ENCODE measurements at places on chromosomes 3 and 15.

DNA sequence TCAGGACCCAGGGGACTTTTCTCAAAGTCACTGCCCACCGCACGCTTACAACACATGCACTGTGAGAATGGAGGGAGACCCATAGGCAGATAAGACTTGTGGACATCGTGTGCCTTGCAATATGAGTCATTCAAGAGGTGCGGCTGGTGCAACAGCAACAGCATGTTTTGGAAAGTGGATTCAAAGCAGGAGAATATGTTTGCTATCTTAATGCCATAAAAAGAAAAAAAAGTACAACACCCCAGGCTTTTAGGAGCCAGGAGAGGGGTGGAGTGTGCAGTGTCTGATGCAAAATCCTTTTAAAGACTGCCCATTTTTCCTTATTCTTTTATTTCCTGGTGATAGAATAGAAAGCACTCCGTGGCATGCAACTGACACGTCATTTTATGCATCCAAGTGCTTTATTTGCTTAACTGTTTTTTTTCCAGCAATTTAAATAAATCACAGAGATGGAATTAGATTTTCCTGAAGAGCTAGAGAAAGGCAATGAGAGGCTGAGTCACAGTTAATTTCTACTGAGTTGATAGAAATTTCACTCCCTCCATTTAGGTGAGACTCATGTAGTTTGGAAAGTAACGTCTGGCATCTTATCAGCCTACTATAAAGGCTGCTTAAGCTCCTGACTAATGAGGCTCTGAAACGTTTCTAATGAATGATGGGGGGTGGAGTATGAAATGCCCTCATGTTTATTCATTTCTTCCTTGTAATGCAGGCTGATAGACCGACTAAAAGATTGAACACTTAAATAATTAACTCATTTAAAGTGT is 96.4 kb downstream of the NSUN3 start:
- no peak for DNase-seq

DNA sequence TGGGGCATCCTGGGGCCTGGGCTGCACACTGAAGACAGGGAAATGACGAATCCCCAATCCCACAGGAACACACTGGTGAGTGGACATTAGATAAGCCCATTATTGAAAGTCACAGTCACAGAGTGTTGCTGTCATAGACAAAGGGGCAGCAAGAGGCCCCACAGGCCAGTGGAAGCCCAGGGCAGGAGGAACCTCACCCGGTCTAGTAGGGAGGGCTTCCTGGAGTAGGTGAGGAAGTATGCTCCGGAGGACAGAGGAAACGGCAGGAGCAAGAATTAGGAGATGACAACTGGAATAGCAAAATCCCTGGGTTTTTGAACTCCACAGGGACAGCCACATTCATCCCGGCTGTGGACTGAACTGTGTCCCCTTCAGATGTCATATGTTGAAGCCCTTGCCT is 101.2 kb downstream of the TPRA1 start:
- DNase-seq = no peak

- DNase-seq = no peak
Measured at GRCh38 chr3:197031315-197032285, 2.0 kb upstream of the MELTF start.

DNA sequence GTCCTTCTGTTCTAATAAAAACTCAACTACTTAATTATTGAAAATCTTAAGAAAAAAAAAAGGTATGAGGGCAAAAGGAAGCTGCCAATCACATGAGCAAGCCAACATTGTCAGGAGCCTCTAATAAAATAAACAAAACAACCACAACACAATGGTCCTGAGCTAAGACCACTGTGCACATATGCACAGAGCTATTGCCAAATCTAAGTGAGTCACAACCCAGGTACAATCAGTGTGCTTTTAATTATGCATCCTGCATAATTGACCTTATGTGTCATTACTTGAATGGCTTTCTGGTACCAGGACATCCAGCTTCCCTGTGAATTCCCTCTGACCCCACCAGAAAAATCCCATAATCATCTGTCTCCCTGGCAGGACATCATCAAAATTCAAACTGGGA is 639.8 kb downstream of the MAGI1 start:
- DNase-seq = no peak

DNA sequence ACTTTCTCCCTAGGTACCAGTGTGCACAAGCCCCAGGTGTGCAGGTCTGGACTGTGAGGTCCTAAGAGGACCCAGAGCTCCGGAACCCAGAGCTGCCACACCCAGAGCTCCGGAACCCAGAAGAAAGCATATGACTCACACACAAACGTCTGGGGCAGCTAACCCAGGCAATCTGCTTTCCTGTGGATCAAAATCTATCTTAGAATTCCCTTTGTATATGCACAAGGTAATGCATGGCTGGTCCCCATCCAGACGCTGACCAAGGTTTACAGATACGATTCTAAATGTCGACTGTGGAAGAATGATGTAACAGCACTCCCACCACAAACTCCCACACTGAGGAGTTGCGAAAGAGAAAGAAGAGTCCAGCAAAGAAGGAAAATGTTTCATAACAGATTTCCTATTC is 15.7 kb downstream of the KCNMB2 start:
- DNase-seq = no peak

GRCh38 chr15:90956274-90957030 is 1.8 kb downstream of the RCCD1 start:
- peak; percentile 10 for DNase-seq

GRCh38 chr15:45401665-45402161 is 23.4 kb upstream of the GATM start:
- DNase-seq = no peak

DNA sequence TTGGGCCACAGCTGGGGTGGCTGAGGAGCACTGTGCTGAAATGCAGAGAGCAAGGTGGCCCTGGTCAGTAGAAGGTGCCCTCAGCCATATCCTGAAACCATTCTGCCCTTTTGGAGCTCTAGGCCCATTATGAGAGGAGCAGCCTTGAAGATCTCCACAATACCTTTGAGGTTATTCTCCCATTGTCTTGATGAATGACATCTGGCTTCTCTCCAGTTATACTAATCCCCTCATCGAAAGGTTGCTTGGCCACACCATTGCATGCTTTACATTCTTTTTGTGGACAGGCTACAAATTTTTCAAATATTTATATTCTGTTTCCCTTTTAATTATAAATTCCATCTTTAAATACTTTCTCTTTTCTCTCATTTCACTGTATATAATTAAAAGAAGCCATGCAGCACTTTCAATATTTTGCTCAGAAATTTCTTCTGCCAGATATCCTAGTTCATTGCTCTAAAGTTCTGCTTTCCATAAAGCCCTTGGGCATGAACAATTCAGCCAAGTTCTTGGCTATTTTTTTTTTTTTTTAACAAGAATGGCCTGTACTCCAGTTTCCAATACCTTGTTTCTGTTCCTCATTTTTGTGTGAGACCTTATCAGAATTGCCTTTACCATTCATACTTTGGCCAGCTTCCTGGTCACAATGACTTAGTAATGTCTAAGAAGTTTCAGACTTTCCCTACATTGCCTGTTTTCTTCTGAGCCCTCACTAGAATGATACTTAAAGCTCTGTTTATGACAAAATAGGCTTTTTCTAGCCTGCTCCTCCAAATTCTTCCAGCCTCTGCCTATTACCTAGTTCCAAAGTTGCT is 138.9 kb upstream of the SGO1 start:
- no peak for DNase-seq

DNA sequence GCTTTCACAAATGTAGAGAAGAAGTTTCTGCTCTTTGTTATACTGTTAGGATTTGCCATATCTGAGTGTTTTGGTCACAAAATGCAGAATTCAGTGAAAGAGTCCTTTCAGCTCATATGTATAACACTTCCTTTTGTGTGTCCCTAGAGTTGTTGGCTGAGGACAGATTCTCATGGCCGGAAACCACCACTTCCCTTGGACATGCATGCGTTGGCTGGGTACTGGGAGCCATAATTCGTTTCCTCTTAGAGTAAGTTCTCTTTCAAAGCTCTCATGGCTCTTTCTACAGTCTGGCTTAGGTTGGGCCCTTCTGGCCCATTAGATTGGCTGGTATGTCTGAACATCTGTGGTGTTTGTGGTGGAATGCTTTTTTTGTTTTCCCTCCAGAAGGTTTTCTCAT is 298.5 kb downstream of the DIPK2A start:
- DNase-seq = no peak

DNA sequence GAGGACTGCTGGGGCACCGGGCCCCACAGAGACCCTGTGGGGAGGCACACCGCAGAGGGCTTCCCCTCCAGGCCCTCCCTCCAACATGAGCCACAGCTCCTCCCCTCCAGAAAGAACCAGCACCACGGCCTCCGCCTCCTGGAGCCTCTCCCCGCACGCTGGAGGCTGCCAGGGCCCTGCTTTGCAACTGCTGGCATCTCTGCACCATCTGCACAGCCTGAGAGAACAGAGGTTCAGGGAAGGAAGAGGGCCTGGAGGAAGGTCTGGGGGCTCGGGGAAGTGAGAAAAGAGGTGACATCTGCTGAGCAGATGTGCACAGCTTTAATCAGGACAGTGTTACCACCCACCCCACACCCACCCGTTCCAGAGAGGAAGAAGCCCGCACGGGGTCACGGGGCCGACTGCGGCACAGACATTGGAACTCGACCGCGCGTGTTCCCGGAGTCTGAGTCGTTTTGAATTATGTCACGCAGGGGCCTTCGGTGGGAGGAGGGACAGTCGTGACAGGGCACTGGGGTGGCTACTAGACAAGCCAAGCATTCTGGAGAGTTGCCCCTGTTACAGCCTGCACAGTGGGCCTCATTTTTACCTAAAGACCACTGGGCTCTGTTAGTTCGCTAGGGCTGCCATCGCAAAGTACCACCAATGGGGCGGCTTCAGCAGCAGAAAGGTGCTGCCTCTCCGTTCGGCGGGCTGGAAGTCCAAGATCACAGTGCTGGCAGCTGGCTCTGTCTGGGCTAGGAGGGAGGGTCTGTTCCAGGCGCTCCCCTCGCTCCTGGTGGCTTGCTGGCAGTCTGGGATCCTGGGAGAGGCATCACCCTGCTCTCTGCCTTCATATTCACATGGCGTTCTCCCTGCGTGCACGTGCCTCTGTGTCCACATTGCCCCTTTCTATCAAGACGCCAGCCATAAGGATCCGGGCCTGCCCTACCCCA is 194.8 kb downstream of the XXYLT1 start:
- DNase-seq = no peak

DNA sequence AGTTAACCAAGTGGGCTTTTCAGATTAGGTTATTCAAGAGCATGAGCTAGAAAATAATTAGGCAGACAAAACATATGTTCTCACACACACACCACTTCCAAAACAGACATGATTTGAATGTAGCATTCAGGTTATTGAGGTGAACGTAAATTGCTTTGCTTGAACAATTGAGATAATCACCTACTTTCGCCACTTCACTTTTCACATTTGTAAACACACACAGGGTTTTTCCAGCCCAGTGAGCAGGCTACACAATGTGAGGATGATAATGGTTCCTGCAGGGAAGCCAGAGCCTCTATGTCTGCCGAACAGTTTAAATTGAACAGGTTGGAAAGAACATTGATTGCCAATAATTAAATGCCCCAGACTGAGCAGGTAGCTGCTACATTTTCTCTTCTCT is 560.8 kb downstream of the OCA2 start:
- no peak for DNase-seq

DNA sequence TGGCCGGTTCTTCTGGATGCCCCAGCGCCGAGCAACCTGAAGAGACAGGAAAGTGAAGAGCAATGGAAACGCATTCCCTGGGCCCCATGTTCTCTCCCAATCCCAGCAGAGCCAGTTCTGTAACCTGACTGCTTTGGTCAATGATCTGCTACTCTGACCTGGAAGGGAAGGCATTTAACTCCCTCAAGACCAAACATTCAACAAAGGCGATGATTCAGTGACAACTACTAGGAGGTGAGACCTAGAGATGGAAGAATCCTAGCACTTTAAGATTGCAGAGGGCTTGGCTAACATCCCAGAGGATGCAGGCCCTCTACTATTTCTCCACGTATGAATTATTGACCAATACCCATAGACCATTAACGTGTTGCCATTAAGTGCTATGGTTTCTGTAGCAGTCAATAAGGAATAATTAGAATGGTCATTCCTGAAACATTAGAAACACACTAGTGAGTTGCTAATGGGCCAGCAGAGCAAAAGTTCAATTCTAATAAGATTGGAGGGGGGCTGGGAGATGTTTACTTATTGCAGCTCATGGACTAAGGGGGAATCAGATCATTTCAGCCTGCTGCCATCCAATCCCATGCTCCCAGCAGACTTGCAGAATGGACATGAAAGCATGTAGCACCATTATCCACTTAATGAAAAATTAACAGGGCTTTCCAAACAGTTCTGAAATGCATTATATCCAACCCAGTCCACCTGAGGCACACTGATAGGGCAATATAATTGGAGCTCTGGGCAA is 56.6 kb downstream of the ETV5 start:
- DNase-seq = no peak

DNA sequence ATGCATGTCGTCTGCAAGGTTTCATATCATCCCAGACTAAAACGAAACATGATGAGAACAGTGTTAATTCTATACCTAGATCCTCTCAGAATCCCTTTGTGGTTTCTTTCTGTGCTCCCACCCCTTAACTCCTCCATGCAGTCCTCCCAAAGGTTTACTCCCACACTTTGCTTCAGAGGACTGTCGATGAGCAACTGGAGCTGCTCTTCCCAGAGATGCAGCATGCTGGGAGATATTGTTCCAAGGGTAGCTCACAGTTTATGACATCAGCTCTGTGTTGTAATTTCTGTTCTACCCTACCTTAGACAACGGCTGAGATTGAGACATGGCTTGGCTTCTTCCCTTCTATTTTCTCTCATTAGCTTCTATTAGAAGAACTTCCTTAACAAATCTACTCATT is 313.0 kb upstream of the COL8A1 start:
- no peak for DNase-seq

DNA sequence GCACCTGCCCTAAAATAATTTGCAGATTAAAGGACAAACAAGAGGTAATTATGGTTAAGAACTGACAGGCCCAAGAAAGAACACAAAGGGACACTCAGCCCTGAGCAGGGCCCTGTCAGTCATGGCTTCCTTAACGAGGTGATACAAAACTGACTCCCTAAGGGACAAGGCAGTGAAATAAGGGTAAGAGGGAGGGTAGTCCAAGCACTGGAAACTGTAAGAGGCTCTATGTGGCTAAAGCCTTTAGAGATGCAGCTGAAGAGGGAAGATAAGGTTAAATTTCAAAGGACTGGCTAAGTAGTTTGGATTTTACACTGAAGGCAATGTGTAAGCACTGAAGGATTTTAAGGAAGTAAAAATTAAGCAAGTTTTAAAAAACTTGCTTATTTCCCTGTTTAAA is 3.9 kb downstream of the ATR start:
- no peak for DNase-seq
